ENCODE measurements at places on chromosomes 5 and 9. TPM values are rescaled to one million over a fixed set of nuclear protein-coding genes. Genes with fewer than 3 reads are reported as not detected.

DND1 gene
- total RNA-seq, result 0.39 TPM

DBN1 gene
- 160 TPM for total RNA-seq

CRB2 gene
- not detected for total RNA-seq

SLC35A4 gene
- total RNA-seq, result 9.9 TPM

SPINK7 gene
- total RNA-seq, result not detected

ARL14EPL gene
- 0.20 TPM for total RNA-seq

TMEM203 gene
- total RNA-seq, result 32.0 TPM

PCDHGA12 gene
- 19.2 TPM for total RNA-seq

CDHR2 gene
- not detected for total RNA-seq

CCDC152 gene
- total RNA-seq, result 3.3 TPM

CMYA5 gene
- total RNA-seq, result 0.59 TPM

FRRS1L gene
- not detected for total RNA-seq

P4HA2 gene
- total RNA-seq, result 69.0 TPM

WNK2 gene
- total RNA-seq, result not detected

TXNDC8 gene
- total RNA-seq, result not detected

SEMA6A gene
- total RNA-seq, result 0.20 TPM

PDE6A gene
- not detected for total RNA-seq

HRH2 gene
- total RNA-seq, result not detected

DOK3 gene
- total RNA-seq, result 1.4 TPM

PCDHGA3 gene
- total RNA-seq, result 1.2 TPM

MYMK gene
- not detected for total RNA-seq

HMGCR gene
- total RNA-seq, result 165 TPM

PCSK5 gene
- total RNA-seq, result 9.8 TPM

FOXI1 gene
- not detected for total RNA-seq

GRXCR2 gene
- not detected for total RNA-seq

PTGDS gene
- total RNA-seq, result 4.8 TPM

MACIR gene
- 8.0 TPM for total RNA-seq

SLC34A1 gene
- not detected for total RNA-seq

HSD17B3 gene
- total RNA-seq, result not detected

BHMT gene
- not detected for total RNA-seq

TPPP gene
- total RNA-seq, result not detected

RBM27 gene
- total RNA-seq, result 31.7 TPM

FCN1 gene
- total RNA-seq, result not detected

GMCL2 gene
- not detected for total RNA-seq

BTNL8 gene
- total RNA-seq, result not detected

PCDHB16 gene
- total RNA-seq, result 0.20 TPM

STPG3 gene
- total RNA-seq, result not detected

FAM221B gene
- not detected for total RNA-seq

SPINK13 gene
- total RNA-seq, result not detected
